Stimulated activated CD8-positive, alpha-beta memory T cell treated with anti-CD3 and anti-CD28 coated beads, Interleukin-12 subunit alpha, Interleukin-12 subunit beta, amount 100 ng/mL, for 1 hour (primary cell): ENCODE measurements at places on chromosomes 3 and 15.

- no peak for DNase-seq
Measured at GRCh38 chr3:58334013-58334321, 1.3 kb downstream of the PXK start.

DNA sequence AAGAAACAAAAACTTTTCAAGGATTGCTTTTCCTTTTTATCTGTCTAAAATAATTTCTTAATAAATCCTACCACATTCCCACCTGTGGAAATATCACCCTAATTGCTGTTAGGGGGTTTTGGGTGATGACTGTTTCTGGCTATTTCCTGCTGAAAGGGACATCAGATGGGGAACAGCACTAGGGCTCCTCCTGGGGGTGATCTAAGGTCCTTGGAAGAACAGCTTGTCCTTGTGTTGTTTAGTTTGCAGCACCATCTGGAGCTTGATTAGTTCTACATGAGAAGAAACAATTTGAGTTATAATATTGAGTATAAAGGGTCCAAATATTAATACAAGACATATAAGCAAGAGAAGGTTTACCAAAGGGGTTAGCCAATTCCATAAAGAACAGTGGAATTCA is 18.7 kb downstream of the OR5H15 start:
- DNase-seq: no peak

- no peak for DNase-seq
Measured at GRCh38 chr3:175163686-175164085, 304.6 kb downstream of the NAALADL2 start.

GRCh38 chr3:129399895-129400357 is 28.5 kb downstream of the EFCAB12 start:
- DNase-seq: no peak

DNA sequence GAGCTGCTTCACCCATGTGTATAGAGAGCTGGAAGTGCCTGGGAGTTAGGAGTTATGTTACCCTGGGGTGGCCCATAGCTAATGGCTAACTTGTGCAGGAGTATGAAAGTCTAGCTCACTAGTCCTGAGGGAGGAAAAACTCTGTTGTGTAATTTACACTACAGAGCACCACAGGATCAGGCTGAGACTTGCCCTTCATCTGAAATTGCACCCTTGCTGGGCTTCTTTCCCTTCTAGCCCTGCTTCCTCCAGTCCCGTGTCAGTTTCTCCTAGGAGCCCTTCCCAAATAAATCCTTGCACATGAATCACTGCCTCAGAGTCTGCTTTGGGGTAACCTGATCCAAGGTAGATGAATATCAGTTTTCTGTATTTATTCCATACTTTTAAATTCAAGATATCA is 40.0 kb downstream of the CTXND1 start:
- no peak for DNase-seq

GRCh38 chr15:70203981-70204560 is 106.4 kb upstream of the TLE3 start:
- DNase-seq: no peak

- DNase-seq: no peak
Measured at GRCh38 chr15:33309602-33310276, 1.0 kb upstream of the RYR3 start.

- DNase-seq: no peak
Measured at GRCh38 chr15:32743411-32744140, 25.8 kb downstream of the GREM1 start.

DNA sequence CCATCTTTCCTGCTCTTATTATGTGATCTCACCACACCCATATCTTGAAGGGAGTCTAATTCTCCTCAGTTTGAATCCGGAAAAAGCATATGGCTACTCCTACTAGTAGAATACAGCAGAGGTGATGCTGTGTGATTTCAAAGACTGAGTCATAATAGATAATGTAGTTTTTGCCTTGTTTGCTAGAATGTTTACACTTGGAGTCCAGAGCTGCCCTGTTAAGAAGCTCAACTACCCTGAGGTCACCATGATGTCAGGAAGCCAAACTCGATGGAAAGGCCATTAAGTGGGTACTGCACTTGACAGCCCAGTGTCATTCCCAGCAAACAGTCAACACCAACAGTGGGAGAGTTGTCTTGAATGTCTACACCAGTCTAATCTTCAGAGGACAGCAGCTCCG is 56.9 kb downstream of the CD200R1L start:
- DNase-seq: no peak

- no peak for DNase-seq
Measured at GRCh38 chr3:29334706-29335105, 53.8 kb downstream of the RBMS3 start.

DNA sequence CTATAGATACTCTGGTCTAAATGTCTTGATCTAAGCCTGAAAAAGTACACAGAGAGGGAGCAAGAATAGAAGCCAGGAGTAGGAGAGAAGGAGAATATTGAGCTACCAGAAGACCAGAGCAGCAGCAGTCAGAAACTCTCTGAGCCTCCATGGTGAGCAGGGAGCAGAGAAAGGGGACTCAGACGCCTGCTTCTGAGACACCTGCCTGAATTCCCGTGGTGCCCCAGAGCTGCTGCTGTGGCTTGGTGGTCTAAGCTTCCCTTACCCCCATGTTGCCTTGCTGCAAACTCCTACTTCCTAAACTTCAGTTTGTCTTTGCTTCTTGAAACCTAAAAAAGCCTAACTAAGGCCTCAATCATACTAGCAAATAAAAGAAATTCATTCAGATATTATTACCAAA is 94.9 kb upstream of the STRIT1 start:
- no peak for DNase-seq

DNA sequence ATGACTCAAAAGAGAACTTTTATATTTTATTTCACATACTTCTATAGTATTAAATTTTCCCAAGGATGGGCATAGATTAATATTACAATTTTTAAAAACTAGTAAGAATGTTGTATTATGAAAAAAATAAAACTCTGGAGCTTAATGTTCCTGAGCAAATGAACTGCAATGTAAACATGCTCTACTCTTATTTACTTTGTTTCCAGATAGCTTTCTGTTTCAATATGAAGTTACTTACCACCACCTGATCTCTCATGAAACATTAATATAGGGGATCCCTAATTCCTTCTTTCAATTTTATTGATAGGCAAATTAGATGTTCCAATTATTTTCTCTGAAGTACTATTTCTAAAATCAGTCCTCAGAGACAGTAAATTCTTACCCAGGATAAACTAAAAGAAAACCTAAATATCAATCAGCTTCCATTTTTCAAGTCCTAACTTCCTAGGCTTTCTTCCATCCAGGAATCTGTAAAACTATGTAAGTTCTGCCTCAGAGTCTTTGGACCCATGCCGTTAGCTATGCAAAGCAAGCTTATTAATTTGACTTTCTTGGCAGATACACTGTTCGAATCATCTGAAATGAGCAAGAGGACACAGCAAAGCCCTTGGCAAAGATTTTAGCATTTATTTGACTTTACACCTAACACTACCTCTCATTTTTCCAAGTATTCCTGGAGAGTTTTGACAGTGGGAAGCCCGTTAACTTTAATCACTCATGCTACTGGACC is 93.2 kb downstream of the PLCH1 start:
- DNase-seq: no peak

- no peak for DNase-seq
Measured at GRCh38 chr3:116020495-116020894, 397.2 kb downstream of the GAP43 start.

DNA sequence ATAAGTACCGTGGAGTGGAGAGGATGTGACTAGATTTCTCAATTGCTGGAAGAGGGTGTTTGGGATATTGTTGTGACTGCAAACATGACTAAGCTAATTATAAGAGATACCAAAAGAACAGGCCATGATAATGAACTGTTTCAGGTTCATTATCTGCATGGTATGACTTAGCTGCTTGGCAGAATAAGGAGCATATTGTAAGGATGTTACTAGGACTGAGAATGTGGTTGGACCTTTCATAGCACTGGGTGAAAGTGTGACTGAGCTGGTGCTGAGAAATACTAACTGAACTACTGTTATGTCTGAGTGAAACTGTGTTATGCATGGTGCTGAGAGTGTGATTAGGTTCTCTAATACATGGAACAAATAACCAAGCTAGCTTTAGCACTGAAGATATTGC is 11.0 kb downstream of the SCN10A start:
- no peak for DNase-seq

GRCh38 chr15:81235276-81236123 is 38.8 kb downstream of the IL16 start:
- DNase-seq: no peak

DNA sequence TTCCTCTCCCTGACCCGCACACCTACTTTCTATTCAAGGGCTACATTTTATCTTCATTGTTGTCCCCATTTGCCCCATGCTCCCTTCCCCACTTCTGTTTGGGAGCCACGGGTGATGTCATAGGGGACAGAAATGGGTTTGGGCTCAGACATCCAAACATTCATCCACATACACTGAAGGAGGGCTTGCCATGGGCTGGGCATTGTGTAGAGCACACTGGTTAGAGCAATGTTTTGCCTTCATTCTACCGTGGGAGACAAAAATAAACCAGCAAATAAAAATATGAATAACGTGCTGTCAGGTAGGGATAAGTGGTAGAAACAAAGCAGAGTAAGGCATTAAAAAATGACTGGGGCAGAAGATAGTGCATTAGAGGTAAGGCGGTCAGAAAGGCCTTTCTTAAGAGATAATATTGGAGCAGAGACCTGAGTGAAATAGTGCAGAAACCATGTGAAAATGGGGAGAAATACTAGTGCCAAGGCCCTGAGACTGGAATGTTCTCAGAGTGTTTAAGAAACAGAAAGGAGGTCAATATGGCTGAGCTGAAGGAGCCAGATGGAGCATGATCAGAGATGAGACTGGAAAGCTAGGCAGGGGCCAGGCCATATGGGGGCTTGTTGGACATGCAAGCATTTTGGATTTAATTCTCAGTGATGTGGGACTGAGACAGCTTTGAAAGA is 40.9 kb upstream of the CLSTN2 start:
- no peak for DNase-seq

DNA sequence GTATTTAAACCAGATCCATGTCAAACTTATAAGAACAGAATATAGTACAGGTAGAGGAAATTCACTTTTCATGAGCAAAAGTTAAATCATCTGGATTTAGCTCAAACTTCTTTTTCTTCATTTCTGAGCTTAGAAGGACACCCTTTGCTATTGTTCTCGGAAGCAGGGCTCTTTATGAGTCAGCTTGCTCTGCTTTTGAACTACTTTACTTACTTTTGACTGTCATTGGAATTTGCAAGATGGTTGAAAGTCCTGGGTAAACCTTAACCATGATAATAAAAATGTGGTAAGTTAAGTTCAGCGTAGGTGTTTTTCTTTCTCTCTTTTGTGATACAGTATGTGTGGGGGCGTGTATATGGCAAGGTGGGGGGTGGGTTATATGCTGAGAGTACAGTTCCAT is 312.7 kb upstream of the DPH6 start:
- DNase-seq: no peak

- no peak for DNase-seq
Measured at GRCh38 chr15:61050844-61051568, 178.1 kb downstream of the RORA start.

GRCh38 chr15:33320017-33320416 is 9.2 kb downstream of the RYR3 start:
- no peak for DNase-seq

DNA sequence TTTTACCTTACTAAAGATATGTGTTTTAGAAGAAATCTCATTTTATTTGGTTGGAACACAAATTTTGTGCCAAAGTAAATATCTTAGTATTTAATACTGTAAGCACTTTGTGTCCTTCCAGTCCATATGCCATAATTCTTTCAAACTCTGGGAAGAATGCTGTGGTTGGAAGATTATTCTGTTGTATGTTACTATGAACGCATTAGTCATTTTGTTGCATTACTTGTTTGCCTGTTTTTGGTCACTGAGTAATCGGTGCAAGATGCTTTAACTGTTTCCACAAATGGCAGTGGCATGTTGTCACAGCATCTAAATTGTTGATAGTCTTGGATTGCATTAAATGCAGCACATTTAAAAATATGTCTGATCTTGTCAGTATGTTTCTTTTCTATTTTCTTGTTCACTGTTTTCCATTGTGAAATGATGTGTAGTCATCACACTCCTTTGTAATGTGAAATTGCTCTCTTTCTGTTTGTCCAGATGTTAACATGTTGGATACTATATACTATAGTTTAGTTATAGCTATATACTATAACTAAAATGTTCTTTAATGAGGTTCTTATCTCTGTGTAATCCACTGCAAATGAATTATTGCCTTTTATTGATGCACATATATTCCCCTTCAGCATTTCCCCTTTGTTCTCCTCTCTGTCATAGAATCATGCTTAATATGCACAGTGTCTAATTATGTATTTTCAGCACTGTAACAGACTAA is 89.9 kb upstream of the FLNB start:
- no peak for DNase-seq

DNA sequence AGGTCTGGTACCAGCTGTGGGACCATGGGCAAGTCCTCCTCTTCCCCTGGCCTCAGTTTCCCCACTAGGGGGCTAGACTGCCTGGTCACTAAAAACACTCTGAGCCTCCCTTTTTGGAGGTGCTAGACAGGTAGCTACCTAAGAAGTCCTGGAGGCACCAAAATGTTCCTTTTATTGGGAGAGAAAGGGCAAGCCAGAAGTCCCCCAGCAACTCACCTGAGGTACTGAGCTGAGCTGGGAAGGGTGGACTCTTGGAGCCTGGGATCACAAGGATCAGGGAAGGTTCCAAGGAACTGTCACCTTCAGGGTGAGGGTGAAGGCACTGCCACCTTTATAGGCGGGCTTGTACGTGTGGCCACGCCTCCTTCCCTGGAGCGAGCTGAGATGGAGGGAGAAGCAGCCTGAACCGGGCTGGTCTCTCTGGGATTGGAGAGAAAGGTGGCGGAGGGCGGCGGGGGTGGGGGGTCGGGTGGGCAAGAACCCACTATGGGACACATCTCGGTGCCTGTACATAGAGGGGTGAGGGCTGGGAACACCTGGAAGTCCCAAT is at the start of gene CYP1A1:
CYP1A1 (minus strand) TSS at position 304 of the 550 bp plus-strand sequence. CDS start 2,431 bp downstream, outside the sequence.
- no peak for DNase-seq

DNA sequence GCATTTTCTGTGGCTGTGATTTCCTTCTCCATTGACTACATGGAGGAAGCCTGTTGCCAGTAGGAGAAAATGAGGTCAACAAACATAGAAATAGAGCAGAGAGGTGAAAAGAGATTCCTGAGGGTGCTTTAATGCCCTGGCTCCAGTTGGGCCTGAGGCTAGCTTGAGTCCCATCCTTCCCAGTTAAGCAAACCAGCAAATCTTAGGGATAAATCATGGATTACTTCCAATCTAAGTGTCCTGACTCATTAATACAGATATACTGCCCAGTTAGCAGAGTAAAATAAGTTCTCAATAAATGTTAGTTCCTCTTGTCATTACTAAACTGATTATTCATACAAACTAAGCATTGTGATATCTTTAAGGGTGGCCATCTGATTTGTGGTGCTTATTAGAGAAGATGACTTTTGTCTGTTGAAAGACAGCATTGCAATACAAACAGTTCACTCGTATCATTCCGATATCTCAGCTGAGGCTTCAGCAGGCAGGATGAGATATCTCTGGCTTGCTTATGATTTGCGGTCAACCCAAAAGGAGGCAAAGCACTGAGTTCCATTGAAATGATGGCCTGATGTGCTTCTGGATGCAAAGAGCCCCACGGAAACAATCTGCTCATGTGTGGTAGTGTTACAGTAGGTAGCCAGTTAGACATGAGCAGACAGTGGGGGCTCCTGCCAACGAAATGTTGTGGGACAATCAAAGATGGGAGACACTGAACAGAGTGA is 6.6 kb upstream of the STARD5 start:
- DNase-seq: no peak
